ENCODE measurements at places on chromosomes 7 and 10.

DNA sequence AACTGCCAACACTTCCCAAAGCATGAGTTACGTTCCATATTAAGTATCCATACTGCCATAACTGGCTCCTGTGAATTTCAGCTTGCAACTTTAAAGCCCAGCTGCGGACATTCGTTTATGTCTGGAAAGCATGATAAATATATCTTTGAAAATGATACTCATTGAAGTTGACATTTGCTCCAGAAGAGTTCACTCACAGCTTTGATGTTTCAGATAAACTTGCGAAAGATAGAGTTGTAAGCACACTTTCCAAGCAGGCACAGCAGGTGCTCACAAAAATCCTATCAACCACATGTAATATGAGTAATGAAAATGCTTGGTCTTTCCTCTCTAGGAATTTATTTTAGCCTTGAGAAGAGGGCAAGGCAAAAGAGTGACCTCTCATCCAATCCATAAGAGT lies 4.5 kb downstream of the CHCHD3 start:
- no peak for DNase-seq

GRCh38 chr10:130399425-130399950 lies 263.3 kb downstream of the GLRX3 start:
- no peak for DNase-seq

DNA sequence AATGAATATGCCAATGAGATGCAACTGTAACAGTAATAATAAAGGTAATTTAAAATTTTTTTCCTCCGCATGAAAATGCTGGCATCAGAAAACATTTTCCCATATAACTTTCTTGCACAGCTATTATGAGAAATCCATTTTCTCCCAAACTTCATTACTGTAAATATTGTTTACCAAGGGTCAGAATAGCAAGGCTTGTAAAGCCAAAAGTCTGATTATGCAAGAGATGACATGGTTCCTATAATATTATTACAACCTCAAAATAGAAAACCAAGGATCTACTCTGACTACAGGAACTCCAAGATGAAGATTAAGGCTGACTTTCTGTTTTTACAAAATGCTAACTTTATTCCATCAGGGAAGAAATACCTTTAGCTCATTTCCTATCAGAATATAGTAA lies 162.7 kb upstream of the CDK1 start:
- no peak for DNase-seq

GRCh38 chr10:124701881-124702656 lies 42.1 kb downstream of the FAM53B start:
- no peak for DNase-seq

DNA sequence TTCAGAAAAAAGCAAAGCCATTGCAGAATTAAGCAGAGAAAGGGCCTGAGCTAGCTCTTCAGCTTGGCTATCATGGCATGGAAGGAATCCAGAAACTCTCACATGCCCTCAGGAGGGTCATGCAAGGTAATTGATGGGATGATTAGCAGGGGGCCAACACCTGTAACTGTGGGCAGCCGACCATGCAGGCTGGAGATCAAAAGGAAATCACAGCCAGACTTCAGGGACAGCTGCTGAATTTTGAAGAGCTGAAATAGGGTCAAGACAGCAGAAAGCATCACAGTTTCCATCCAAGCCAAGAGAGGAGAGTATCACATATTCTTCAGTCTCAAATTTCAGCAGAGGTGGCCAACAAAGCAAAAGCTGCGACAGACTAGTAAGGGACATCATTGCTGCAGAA lies 239.6 kb upstream of the STEAP1 start:
- no peak for DNase-seq

GRCh38 chr10:25758041-25758457 lies 176.0 kb upstream of the MYO3A start:
- DNase-seq: no peak

GRCh38 chr7:12909483-12909882 lies 222.1 kb downstream of the ARL4A start:
- no peak for DNase-seq

GRCh38 chr7:92729751-92730150 lies 106.6 kb downstream of the CDK6 start:
- DNase-seq: no peak

DNA sequence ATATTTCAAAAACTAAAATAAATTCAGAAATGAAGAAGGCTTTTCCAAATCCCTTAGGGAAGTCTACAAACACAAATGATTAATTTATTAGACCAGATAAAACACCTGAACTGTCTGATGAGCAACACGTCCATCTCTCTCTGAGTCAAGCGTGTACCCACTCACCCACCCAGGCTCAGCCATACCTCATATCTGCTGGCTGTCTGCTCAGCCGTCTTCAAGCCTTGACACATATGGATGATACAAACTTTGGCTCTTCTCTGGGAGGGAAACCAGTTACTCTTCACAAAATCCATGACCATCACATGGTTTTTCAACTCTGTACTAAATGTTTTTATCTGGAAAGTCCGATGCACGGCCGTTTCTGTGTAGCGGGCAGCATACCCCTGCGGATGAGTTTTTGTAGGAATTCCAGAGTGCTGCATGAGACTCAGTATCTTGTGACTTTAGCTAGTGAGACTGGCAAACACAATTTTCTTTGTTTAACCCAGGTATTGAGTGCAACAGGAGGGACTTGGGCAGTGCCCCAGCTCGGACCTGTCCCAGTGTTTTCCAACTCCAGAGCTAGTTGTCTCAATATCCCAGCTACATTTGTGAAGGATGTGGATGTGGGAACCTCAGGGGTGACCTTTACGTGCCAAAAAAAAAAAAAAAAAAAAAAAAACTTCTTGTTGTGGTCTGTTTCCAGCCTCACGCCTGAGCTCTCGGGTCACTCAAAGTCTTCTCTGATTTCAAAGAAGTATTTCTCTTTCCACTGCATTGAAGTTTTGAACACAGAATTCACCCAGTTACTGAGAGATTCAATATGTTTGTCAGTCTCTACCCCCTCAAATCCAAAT lies at the start of gene C10orf90:
Gene C10orf90 (minus strand): TSS at position 638 of the 839 bp plus-strand sequence. CDS start 213 bp downstream, at position 425.
- no peak for DNase-seq

GRCh38 chr10:70115948-70116682 lies 16.5 kb downstream of the AIFM2 start:
- DNase-seq: no peak

- DNase-seq: no peak
Measured at GRCh38 chr7:69640216-69640615, 41.9 kb downstream of the AUTS2 start.

- no peak for DNase-seq
Measured at GRCh38 chr10:93751832-93752231, 5.9 kb upstream of the LGI1 start.

DNA sequence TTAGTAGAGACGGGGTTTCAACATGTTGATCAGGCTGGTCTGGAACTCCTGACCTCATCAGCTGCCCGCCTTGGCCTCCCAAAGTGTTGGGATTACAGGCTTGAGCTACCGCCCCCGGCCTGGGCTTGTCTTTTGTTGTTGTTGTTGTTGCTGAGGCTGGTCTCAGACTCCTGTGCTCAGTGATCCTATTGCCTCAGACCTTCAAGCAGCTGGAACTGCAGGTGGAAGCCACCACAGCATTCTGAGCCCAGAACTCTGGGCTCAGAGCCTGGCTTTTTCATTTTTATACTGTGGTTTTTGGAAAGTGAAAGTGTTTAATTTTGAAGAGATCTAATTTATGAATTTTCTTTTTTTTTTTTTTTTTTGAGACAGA lies 16.2 kb upstream of the DNAJB6 start:
- no peak for DNase-seq

- no peak for DNase-seq
Measured at GRCh38 chr10:89916468-89917215, 215.3 kb downstream of the KIF20B start.

DNA sequence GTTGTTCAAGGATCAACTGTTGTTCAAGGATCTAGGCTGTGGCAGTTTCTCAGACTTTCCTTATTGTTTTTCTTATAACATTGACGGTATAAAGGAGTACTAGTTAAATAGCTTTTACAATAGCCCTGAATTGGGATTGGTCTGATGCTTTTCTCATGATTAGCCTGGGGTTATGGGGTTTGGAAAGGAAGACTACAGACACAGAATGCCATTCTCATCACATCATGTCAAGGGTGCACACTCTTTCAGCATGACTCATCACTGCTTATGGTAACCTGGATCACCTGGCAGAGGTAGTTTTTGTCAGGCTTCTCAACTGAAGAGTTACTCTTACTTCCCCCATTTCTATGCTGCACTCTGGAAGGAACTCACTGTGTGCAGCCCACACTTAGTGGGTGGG lies 194.2 kb upstream of the NPSR1 start:
- DNase-seq: no peak

DNA sequence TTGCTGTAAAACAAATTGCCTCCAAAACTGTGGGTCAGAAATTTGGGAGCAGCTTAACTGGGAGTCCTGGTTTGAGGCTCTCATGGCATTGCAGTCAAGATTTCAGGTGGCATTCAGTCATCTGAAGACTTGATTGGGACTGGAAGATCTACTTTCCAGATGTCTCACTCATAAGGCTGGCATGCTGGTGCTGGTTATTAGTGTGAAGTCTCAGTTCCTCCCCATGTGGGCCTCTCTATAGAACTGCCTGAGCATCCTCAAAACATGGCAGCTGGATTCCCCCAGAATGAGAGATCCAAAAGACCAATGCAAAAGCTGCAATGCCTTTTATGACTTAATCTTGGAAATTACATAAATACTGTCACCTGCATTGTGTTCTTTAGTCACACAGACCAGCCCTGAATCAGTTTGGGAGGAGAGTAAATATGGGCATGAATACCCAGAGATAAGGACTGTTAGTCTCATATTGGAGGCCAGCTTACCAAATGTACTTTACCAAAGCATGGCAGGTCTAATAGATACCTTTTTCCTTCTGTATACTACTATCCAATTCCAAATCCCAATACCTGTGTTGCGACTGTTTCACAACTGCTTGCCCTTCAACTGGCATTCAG lies 6.5 kb upstream of the HERPUD2 start:
- DNase-seq: no peak

DNA sequence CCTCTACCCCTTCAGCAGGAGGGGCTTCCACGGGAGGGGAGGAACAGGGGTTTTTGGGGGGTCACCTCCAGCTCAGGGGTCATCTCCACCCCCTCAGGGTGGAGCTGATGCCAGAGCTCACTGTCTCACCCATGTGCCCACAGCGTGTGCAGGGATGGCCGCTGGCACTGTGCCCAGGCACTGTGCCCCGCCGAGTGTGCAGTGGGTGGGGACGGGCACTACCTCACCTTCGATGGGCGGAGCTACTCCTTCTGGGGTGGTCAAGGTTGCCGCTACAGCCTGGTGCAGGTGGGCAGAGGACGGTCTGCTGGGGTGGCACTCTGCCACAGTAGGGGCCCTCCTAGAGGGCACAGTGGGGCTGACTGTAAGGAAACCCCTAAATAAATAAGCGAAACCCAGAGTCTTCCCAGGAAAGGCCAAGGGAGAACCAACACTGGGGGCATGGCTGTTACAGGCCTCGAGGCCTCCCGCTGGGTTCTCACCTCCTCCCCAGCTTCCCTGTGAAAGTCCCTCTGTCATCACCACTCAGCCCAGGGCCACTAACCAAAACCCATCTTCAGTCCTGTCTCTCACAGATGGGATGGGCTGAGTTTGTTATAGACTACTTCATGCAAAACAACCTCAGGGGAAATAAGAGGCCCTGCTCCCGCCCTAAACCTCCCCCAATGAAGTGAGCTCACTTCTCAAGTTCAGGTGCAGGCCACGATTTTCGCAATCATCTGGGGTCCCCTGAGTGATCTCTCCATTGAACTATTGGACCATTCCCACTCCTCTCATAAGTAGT lies 7.4 kb upstream of the ZNF467 start:
- no peak for DNase-seq

- no peak for DNase-seq
Measured at GRCh38 chr10:47300429-47300931, 483 bp downstream of the GDF10 start.

GRCh38 chr10:116826803-116827202 lies 22.5 kb upstream of the ENO4 start:
- DNase-seq: no peak

DNA sequence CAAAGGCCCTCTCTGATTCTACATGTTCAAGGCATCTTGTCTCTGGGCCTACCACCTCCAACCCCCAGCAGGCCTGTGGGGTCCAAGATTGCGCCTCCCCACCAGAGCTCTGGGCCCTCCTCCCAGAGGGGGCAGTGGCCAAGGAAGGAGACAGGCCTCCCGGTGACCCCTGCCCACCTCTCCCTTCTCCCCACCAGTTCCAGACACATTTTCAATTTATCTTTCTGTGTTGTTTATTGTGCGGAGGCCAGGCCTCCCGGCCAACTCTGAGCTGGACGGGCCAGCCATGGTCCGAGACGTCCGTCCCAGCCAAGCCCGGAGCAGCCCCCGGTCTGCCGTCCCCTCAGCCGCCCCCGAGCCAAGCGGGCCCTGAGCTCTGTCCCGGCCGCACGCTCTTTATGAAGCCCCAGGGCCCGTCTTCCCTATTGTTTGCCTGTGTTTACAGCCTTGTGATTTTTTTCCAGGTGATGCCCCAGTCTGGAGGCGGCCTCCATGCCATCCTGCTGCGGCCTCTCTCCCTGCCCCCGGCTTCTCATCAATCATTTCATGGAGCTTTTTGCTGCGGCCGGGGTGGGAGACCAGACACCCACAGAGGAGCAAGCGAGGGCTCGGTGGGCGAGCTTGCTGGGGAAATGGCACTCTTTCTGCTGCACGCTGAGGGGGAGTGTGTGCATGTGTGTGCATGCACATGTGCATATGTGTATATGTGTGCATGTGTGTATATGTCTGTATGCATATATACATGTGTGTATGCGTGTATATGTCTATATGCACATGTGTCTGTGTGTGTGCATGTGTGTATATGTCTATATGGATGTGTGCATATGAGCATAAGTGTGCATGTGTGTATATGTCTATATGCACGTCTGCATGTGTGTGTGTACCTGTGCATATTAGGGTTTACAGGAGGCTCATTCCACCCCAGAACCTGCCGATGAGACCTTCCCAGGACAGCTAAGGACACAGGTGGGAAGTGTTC lies 52.7 kb upstream of the ELN start:
- DNase-seq: no peak

DNA sequence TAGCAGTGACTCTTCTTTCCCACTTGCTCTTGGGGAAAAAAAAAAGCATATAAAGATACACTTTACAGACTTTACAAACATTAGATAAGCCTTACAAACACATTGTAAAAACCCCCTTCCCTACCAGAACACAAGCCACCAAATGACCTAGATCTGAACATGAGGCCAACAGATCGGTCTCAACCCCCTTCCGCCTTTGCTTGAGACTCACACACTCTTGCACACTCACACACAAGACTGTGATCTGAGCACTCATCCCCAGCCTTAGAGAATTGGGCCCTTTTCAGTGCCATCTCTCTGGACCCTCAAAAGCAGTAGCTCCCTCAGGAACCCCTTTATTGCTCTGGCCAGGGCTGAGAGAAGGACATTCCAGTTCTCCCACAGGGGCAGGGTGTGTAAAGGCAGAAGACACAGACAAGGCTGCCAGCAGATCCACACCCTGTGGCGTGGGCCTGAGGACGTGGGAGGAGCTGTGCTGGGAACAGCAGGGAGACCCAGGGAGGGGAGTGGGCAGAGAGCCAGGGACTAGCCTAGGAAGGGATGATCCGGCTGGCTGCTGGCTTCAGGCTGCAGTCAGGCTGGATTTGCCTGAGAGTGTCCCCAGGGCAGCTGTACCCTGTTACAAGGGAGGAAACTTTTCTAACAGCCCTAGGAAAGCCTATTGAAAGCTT lies 206.7 kb downstream of the KIAA1217 start:
- no peak for DNase-seq
